T-helper 22 cell (primary cell): ENCODE measurements at places on chromosomes 3 and 15.

DNA sequence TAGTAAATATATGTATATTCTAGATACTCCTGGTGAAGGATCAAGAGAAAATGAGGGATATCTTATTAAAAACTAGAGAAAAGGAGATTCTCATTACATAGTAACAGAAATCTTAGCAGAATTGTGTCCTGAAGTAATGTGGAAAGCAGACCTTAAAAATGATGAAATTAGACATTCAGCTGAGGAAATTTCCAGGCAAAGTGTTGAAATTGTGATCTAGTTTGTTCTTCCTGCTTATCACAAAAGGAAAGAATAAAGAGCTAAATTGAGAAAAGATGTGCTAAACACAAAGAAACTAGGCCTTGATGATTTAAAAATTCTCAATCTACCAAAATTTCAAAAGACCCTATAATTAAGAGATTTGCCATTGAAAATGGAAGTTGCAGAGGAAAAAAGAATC lies 362.6 kb upstream of the PLSCR5 start:
- no peak for DNase-seq

- no peak for DNase-seq
Observed at GRCh38 chr15:25177955-25178801, 223.4 kb downstream of the SNRPN start.

- DNase-seq: no peak
Observed at GRCh38 chr3:23232854-23233253, 29.7 kb downstream of the UBE2E2 start.

- no peak for DNase-seq
Observed at GRCh38 chr3:165193366-165194254, 2.6 kb downstream of the SLITRK3 start.

DNA sequence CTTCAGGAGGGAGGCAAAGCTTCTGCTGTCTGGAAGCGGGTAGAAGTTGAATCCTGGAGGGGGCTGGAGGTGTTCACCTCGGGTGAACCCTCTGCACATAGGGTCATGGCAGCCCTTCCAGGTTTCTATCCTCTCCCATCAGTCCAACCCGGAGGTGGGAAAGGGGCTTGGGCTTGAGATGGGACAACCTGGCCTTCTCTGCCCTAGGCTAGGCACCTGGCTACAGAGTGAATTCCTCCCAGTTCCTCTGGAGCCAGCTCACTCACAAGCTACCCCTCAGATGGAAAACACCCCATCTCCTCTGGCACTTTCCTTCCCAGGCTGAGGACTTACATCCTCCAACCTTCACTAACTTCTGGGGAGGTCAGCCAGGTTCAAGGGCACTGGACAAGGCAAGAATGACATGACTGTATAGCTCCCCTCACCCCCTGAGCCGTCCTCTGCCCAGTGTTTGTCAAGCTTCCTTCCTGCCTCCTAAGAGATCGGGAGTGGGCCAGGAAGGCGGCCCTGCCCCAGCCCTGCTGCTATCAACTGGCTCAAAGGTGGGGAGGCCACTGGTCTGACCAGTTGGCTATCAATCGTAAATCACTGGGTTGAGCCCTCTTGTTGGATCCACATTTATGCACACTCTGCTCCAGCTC lies 45.8 kb downstream of the KLF15 start:
- no peak for DNase-seq

- no peak for DNase-seq
Observed at GRCh38 chr3:110710603-110711002, 361.0 kb upstream of the NECTIN3 start.

DNA sequence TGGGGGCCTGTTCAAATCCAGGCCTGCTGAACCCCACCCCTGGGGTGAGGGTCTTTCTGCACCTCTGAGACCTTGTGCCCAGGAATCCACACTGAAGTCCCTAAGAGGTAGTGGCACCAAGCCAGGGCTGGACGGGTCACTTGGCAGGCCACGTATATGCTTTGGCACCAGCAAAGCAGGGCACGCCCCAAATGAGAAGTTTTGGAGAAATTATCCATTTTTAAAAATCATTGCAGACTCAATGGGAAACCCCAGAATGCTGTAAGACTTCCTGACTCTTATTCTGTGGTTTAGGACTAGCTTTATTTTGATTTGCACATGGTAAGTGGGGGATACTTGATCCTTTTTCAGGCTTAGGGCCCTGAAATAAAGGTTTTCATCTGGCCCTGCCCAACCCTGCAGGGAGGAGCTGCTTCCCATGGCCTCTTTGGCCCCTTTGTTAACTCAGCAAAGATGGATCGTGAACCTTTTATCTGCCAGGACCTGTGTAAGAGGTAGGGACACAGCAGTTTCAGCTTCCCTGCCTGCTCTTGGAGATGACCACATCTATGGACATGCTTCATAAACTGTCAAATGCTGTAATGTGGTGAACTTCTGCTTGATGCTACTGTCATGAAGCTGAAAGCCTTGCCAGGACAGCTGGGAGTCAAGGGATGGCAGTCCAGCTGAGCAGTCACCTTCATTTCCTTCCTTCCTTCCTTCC lies 88.0 kb downstream of the HMG20A start:
- no peak for DNase-seq

GRCh38 chr3:119628390-119628789 lies 30.7 kb downstream of the PLA1A start:
- DNase-seq: no peak

- DNase-seq: no peak
Observed at GRCh38 chr3:142987707-142988106, 13.7 kb upstream of the U2SURP start.

- DNase-seq: peak; percentile 59
Observed at GRCh38 chr3:44729384-44729910, at the start of gene ZNF501. Gene ZNF501 (plus strand): TSS chr3:44729635. CDS start chr3:44734422, 4,787 bp downstream.

GRCh38 chr3:104907507-104907906 lies 459.2 kb upstream of the ALCAM start:
- no peak for DNase-seq

DNA sequence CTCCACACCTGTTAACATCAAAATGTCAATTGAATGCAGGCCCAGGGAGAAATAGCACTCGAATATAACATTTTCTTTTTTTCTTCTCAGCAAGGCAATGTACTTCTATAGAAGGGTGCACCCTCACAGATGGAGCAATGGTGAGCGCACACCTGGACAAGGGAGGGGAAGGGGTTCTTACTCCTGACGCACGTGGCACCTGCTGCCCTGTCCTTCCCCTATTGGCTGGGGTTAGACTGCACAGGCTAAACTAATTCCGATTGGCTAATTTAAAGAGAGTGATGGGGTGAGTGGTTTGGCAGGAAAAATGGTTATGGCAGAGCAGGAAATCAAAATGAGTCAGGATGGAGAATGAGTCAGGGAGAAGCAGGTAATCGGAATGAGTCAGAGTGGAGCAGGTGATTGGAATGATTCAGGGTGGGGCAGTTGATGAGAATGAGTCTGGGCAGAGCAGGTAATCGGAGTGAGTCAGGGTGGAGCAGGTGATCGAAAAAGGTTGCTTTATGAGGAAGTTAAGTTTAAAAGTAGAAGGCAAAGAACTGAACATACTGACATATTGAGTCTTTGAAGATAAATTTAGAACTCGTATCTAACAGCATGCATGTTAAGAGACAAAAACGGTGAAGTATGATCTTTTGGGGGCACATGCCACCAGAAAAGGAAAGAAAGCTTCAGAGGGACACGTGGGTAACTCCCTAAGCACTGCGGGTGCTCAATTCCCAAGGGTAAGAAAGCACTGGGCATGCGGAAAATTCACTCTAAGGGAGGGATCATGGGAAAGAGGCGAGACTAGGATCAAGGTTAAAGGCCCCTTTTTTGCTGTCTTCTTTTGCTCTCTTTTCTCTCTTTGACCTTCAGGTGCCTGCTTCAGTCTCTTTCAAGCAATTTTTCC lies 72.9 kb upstream of the GALNT15 start:
- DNase-seq: no peak

- DNase-seq: no peak
Observed at GRCh38 chr3:195068084-195069080, 202.6 kb downstream of the XXYLT1 start.

GRCh38 chr3:160163229-160163878 lies 61.9 kb upstream of the C3orf80 start:
- DNase-seq: no peak

DNA sequence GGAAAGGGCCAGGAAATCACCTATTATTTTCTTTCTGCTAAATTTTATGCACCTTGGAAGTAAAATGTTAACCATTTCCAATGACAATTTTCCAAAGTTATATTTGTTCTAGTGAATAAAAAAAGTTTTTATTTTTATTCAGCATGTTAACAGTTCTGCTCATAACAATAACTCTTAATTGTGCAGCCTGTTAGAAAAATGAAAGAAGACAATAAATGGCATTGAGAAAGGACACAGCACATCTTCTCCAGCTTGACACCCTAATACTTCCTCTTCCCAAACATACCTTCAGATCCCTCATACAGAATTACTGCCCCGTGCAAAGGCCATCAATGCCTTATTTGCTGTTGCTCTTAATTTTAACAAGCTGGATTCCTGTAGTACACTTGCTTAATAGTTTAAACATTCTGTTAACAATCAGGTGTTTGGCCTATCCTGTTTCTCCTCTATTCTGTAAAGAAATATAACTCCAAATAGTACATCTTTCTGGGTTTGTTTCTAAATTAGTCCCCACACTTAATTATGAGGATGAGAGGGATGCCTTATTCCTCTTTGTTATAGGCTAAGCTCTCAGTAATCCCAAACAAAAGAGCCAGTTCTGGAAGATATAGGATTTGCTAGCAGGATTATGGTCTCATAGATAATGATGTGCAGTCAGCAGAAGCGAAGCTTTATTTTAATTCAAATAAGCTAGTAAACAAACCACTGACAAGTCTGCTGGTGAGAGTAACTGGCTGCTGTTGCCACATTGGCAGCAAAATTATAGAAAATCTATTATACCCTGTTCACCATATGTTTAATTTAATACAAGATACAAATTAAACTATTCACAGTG lies 19.2 kb upstream of the SOX2 start:
- no peak for DNase-seq

DNA sequence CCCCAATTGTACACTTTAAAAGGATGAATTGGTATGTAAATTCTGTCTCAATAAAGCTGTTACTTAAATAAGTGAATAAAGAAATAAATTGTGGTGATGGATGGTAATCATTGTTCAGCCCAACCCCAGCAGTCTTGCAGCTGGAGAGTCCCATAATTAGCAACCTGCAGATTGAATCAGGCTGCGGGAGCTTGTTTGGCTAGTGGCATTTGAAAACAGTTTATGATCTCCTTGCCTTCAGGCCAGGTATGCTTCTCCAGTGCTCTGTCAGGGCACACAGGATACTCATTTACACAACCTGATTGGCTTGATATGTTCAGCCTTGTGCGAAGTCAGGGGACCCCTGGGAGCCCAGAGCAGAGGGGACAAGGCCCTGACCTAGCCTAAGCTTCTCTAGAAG lies 16.5 kb upstream of the TSEN2 start:
- DNase-seq: no peak

GRCh38 chr3:167928381-167928780 lies 167.3 kb downstream of the GOLIM4 start:
- no peak for DNase-seq

- DNase-seq: no peak
Observed at GRCh38 chr3:67196677-67197076, 198.6 kb downstream of the KBTBD8 start.

GRCh38 chr15:66981771-66982170 lies 83.6 kb upstream of the SMAD3 start:
- DNase-seq: no peak

DNA sequence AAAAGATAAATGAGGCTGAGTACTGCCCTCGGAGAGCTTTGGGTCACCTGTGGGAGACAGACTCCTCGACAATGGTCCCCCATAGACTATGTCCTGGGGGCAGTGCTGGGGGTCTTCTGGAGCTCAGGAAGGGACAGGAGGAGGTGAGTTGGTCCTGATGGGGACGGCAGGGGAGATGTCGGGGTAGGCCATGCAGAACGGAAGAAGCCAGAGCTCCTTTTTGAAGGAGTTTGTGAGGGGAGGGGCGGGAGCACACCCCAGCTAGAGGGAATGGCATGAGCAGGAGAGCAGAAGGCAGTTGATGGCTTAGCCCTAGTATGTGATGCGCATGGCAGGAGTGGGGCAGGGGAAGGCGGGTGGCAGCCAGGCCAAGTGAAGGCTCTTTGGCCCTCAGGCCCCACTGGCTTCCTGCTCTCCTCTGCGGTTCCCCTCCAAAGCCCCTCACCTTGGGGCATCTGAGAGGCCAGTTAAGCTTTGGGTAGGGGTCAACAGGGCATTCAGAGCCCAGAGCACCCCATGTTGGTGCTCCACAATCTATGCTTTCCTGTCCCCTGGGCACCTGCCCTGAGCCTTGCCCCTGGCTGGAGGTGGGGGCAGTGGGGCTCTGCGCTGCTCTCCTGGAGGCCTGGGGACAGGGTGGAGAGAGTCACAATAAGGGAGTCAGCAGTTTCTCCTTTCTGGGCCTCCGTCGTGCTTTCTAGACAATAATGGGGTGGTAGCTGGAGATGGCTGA lies 179.3 kb downstream of the SMAD6 start:
- no peak for DNase-seq

GRCh38 chr15:90530250-90531051 lies 728 bp downstream of the CRTC3 start:
- peak; percentile 2 for DNase-seq

- DNase-seq: no peak
Observed at GRCh38 chr3:192901435-192901834, 16.2 kb downstream of the MB21D2 start.

DNA sequence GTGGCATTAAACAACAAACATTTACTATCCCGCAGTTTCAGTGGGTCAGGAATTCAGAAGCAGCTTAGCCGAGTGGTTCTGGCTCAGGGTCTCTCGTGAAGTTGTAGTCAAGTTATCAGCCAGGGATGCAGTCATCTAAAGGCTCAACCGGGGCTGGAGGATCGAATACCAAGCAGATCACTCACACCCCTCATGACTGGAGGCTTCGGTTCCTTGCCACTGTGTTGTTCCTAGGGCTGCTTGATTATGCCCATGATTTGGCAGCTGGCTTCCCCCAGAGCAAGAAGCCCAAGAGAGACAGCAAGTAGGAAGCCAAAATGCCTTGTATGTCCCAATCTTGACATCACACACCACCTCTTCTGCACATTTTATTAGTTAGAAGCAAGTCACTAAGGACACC lies 33.9 kb upstream of the CDCP1 start:
- no peak for DNase-seq

DNA sequence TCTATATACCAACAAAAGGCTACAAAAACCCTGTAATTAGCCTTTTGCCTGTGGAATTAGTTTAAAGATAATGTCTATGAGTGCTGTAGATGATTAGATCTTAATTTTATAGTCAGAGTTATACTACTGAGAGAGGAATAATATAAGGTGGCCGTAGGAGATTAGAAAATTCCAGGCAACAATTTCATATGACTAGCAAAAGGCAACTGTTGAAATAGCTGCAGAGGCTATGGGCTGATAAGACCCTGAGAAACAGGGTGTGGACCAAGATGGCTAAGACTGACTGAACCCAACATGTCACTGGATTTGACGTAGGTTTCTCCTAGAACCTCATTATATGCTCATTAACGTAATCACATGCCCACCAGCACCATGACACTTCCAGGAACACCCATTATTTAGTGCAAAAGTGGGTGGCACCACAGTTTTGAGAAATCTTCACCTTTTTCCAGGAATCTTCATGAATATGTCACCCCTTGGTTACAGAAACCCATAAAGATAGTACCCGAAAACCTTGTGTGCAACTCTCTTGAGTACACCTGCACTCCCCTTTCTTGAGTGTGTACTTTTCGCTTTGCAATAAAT lies 29.1 kb upstream of the SCG3 start:
- DNase-seq: no peak
